ENCODE measurements at places on chromosomes 4 and X.

- DNase-seq, result no peak
Measured at GRCh38 chr4:90958256-90958895, 831.2 kb downstream of the CCSER1 start.

DNA sequence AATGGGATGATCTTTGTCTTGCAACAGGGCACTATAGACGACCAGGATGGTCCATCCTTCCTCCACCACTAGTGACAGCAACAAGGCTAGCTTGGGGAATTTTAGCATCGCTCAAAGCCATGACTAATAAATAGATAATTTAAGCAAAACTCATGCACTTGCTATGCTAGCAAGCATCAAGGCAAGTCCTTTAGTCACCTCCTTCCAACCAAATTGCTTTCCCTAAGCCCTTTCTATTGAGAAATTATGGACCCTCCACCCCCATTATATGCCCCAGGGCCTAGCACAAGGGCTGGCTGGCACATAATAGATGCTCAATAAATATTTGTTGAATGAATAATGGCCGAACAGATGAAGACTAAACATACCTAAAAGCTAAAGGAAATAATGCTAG is 28.6 kb downstream of the SLC16A2 start:
- DNase-seq, result no peak

DNA sequence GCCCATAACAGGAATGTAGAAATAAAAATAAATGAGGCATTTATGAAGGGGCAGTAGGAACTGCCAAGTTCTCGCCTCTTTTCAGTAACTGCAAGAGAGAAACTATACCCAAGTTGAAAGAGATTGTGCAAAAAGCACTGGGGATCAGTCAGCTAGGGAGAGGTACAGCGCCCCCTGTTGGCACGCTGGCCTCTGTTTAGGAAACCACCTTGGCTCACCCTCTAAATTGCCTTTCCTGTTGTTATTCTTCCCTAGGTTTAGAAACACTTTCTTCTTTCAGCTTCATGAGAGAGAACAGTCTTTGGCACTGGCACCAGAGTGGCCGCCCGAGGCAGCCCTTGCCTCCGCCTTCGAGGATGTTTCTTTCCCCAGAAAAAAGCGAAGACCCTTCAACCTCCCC is 348.5 kb downstream of the MID1IP1 start:
- DNase-seq, result peak; percentile 65

- DNase-seq, result no peak
Measured at GRCh38 chr4:174154215-174154854, 129.1 kb downstream of the FBXO8 start.

- no peak for DNase-seq
Measured at GRCh38 chr4:163748449-163748848, 254.0 kb downstream of the TMA16 start.

GRCh38 chr4:80215449-80216052 is 18.2 kb downstream of the PRDM8 start:
- no peak for DNase-seq

DNA sequence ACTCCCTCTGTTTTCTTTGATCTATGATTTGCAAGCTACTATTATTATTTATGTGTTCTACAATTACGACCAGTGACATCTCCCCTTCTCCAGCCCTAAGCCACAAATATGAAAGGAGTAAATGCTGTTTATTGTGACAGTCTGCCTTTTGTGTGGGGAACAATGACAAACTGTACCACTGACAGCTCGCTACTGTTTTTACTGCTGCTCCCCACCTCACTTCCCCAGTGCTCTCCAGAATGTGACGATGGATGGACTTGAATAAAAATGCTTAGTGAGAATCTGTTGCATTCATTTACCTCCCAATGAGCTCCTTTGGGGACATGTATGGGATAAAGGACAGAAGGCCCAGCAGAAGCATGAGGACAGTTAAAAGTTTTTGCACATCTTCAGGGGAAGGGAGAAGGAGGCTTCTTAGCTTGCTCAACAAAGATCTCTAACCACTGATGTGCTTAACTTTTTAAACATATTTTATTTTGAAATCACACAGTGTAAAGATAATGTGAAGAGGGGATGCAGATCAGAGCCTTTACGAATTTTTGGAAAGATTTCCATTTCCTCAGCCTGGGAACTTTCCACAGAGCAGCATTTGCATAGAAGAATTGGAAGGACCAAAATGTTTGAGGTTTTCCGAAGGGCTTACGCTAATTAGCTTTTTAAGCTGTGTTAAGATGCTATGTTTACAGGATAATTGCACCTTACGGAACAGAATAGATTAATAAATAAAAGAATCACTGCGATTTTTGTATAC is 485.1 kb upstream of the TENM3 start:
- no peak for DNase-seq

- DNase-seq, result no peak
Measured at GRCh38 chr4:141159027-141159426, 25.8 kb upstream of the RNF150 start.

GRCh38 chrX:12567857-12568256 is 223.4 kb upstream of the PRPS2 start:
- DNase-seq, result no peak

DNA sequence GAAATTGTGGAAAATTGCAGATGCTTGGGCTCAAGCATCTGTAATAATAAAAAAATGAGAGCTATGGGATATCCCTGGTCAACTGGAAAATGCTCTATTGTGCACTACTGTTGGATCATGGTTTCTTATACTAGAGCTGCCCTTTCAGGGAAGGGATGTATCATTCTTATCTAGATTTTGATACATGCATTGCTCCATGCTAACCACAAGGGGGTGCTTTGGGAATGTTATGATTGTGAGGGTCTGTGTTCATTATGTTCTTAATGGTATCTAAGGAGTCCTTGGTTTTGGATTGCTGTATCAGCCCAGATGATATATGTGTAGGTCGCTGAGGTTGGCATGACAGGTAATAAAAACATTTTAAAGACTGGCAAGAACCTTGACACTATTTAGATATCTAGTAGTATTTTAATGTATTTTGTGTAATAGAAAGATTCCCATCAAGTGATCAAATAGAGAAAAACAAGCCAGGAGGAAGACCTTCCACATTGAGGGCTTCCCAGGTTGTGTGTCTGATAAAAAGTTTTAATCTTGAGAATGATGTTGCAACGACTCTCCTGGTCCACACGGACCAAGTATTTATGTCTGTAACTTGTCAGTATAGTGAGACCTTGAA is 49.2 kb upstream of the TLR2 start:
- no peak for DNase-seq

DNA sequence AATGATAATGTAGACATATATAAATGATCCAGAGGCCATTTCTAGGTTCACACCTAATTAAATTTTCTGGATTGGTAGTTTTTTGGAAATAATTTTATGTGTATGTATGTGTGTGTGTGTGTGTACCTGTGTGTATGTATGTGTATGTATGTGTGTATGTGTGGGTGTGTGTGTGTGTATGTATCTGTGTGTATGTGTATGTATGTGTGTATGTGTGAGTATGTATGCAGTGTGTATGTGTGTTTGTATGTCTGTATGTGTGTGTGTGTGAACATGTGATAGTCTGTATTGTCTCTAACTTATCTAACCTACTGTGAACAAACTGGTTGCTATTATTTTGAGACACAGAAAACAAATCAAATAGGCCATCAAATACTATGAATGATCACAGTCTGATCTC is 152.6 kb downstream of the COL25A1 start:
- DNase-seq, result no peak

- no peak for DNase-seq
Measured at GRCh38 chr4:131613824-131614216, 1535.3 kb upstream of the PCDH10 start.

DNA sequence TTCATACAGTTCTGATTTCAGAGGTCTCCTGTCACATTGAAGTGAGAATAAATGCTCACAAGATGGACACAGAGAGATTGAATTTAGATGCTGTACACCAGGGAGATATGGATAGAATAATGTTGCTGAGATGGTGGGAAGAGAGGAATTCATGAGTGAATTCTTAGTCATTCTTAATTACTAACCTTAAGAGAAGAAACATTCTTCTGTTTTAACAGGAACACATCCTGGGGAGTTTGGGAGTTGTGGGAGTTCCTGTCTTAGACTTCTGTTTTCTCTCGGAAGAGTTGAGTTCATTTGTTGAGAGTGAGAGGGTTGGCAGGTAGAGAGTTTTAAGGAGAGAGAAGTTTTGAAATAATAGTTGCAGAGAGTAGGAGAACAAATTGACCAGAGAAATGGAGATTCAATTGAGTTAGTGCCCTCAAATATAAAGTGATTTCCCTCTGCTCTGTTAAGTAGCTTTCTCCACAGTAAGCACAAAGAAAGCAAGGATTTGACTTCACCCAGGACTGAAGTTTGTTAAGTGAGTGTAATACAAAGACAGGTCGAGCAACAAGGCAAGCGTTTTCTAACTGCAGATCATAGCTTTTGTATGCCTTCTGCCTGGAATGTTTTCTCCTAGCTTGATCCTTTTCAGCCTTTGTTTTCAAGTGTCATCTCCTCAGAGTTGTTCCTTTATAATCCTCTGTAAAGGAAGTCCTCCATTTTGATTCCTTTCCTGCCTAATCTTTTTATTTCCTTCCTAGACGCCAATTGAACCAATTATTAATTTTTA is 205.9 kb downstream of the RAPGEF2 start:
- DNase-seq, result no peak

DNA sequence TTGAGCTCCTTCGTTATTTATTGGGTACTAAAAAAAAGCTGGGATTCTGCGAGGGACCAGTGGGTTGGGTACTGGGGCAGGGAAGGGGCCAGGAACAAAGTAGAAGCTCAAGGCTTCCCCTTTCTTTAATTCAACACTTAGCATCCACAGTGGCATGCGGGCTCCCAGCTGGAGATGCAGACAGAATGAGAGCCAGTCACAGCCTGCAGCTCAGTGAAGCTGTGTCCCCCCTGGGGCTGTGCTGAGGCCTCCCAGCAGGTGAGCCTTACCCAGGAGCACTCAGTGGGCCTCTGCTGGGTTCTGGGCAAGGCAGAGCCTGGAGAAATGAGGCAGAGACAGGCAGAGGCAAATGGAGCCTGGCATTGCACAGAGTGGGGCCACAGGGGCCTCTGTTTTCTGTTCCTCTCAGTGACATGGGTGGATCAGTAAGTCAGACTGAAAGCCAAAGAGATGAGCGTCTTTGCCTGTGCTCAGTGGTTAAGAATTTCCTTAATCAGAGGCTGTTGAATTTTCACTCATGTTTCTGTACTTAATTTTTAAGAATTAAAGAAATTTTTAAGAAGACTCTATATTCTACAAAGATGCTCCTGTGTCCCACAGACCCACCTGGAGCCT is 181.4 kb upstream of the RBPJ start:
- no peak for DNase-seq

DNA sequence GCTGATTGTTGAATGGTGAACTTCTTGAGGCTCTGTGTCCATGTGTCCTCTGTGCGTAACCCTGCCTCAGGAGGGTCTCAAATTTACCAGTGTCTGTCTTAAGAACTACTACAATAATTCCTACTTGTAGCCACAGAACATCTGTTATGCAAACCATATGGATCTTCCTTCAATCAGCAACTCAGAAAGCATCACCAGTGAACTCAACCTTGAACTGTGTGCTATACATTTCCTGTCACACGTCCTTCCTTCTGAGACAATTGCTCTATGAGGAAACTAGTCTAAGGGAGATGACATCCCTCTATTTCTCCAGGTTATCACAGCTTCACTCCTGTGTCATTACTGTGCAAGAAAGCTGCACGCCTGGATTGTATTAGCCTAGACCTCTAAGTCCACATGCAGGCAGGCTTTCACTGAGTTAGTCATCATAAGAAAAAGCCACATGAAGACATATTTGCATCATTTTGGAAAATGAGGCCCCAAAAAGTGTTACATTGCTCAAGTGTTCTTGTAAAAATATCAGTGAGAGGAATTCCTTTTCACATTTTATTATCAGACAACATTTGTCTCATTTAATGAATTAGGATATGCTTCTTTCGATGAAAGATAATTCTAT is 157.8 kb downstream of the AFF2 start:
- no peak for DNase-seq

DNA sequence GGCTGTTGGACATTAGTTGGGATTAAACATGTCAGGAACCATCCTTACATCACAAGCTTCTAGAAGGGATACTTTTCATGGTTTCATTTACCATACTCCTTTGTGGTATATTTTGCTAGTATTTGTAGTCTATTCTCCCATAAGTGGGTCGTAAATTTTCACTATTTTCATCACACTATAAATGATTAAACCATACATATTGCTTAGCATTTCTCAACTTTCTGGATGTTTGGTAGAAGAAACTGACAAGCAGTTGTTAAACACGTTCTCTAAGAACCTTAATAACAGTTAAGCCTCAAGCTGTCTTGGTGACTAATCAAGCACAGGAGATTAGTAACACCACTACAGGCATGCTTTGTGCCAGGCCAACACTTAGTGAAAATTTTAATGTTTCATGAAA is 375.5 kb downstream of the NAF1 start:
- no peak for DNase-seq

DNA sequence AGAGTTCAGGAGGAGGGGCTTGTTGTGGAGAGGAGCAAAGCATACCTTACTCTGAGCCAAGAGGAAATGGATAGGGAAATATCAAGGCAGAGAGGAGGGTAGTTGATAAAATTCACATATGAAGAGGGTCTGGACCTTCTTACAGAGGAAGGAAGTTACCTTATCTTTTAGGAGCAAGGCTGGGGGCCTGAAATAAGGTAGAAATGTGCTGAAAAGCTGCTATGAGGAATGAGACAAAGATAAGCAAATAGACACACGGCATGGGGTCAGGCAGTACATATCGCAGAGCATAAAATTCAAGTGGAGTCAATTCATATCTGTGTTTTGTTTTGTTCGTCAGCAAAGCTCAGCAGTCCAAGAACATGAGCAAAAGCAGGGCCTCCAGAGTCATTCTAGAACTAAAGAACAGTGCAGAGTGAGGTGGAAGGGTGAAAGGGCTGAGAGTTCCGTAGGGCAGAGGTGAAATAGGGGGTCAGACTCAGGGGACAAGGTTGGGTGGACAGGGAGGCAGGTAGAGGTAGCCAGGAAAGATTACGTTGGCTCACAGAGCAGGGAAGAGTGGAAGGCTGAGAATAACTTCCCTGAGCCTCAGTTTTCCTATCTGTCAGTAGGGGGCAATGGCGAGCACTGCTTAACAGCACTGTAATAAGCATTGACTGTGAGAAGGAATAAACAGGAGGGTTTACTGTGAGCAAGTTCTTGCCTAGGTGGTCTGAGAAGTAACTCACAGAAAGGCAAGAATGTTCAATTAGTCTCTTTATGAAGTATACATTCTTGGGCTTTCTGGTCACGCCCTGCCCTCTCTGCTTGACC is 9.2 kb downstream of the VSIG4 start:
- DNase-seq, result peak; percentile 15

GRCh38 chr4:171281359-171281758 is 531.8 kb upstream of the GALNTL6 start:
- no peak for DNase-seq

DNA sequence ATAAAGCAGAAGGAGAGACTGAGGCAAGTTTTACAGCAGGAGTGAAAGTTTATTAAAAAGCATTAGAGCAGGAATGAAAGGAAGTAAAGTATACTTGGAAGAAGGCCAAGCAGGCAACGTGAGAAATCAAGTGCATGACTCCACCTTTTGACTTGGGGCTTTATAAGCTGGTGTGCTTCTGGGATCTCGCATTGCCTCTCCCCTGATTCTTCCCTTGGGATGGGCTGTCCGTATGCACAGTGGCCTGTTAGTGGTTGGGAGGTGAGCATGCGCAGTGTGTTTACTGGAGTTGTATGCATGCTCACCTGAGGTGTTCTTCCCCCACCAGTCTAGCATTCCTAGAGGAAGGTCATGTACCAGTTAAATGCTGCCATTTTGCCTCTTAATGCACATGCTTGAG is 29.1 kb upstream of the C1QTNF7 start:
- no peak for DNase-seq

Data from activated naive CD4-positive, alpha-beta T cell treated with Interleukin-2 at 50 U/mL for 16 hours (primary cell).